DND-41 (cell line): ENCODE measurements at places on chromosomes 16 and 17.

DNA sequence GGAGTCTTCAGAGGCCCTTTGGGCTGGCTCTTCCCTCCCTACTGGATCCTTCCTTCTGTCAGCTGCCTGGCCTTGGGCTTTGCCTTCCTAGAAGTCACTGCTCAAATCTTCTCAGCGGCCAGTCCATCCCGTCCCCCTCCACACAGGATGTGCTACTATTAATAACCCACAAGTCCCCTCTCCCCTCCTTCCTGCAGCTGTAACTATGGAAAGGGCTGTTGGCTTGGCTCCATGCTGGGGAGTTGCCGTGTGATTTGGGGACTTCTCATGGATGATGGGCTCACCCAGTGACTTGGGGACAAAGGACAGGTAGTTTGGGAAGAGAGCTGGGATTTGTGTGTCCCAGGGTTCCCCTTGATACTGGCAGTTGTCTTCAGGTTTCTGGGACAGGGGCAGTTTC lies 19.4 kb downstream of the TMEM94 start:
- no peaks in the 10 kb centered on the region for H3K27me3 ChIP-seq
- H3K36me3 ChIP-seq = peaks cover 58% of the 10 kb centered on the region
- no peak for DNase-seq
- no peak overlapping the region for H3K27ac ChIP-seq

DNA sequence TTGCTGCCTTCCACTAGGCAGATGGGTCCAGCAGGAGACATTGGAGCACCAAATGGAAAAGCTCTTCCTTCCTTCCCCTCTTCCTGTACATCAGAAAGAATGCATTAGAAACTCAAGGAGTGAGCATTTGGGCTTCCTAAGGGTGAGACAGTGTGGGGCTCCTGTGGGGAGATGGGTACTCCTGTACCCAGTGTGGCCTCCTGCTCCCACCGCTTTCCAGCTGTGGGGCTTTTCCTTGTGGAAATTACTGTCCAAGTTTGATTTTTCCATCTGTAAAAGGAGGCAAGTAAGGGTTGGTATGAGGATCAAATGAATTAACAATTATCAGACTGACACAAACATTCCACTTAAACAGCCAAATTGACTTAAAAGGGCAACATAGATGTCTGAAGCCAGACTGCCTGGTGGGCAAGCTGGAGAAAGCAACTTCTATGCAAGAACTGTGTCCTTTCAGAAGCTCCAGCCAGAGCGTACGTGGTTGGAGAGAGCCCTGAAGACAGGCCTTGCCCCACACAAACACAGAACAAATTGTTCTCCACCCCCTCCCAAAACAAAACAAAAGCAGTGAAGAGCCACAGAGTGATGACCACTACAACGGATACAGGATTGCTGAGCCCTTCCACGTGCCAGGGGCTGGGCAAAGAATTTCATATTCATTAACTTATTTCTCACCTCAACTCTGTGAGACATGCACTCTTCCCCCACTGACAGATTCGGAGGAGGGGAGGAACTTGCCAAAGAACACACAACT lies 23.1 kb upstream of the ALDH3A1 start:
- H3K4me3 ChIP-seq = no peak overlapping the region
- H3K27me3 ChIP-seq = peaks cover 16% of the 10 kb centered on the region
- no peaks in the 10 kb centered on the region for H3K4me1 ChIP-seq
- DNase-seq = no peak

DNA sequence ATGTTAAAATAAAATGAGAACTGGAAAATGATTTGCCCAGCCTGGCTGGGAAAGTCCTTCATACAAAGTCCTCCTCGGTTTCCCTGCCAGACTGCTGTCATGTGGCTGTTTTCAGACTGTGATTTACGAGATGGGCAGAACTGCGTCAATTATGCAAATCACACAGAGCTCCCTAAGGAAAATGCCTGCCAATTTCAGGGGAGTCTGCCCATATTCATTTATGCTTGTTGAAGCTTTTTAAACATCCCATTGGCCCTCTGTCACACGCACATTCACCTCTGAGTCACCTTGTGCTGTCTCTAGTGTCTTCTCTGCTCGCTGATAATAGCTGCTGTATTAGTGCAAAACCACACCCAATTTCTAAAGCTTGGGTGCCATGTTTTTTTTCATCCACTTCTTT lies 81.7 kb upstream of the FAM20A start:
- H3K36me3 ChIP-seq = no peaks in the 10 kb centered on the region
- H3K27ac ChIP-seq = no peak overlapping the region
- H3K4me3 ChIP-seq = no peak overlapping the region
- peaks cover 3% of the 10 kb centered on the region for H3K27me3 ChIP-seq
- H3K4me1 ChIP-seq = no peaks in the 10 kb centered on the region

GRCh38 chr16:67804853-67805542 lies 1.4 kb downstream of the RANBP10 start:
- DNase-seq = no peak
- H3K27ac ChIP-seq = peak overlapping the region; percentile 74; the same call in 1 of the 2 replicates
- peaks cover 36% of the 10 kb centered on the region for H3K4me1 ChIP-seq
- H3K36me3 ChIP-seq = peaks cover 44% of the 10 kb centered on the region

- H3K27me3 ChIP-seq = no peaks in the 10 kb centered on the region
- H3K27ac ChIP-seq = no peak overlapping the region
- no peak overlapping the region for H3K4me3 ChIP-seq
- H3K36me3 ChIP-seq = no peaks in the 10 kb centered on the region
- no peaks in the 10 kb centered on the region for H3K4me1 ChIP-seq
- DNase-seq = no peak
Measured at GRCh38 chr16:48949636-48950035, 332.0 kb downstream of the CBLN1 start.

- no peaks in the 10 kb centered on the region for H3K4me1 ChIP-seq
- H3K4me3 ChIP-seq = no peak overlapping the region
- peaks cover 5% of the 10 kb centered on the region; the same call in 1 of the 2 replicates for H3K36me3 ChIP-seq
- no peak for DNase-seq
- peak overlapping the region; percentile 0; the same call in 1 of the 2 replicates for H3K27ac ChIP-seq
Measured at GRCh38 chr17:80679816-80680215, 135.2 kb downstream of the RPTOR start.

GRCh38 chr17:33492731-33493265 lies 199.7 kb upstream of the ASIC2 start:
- H3K4me1 ChIP-seq = no peaks in the 10 kb centered on the region
- DNase-seq = no peak
- no peak overlapping the region for H3K4me3 ChIP-seq
- H3K36me3 ChIP-seq = no peaks in the 10 kb centered on the region
- H3K27me3 ChIP-seq = peaks cover 4% of the 10 kb centered on the region

- peaks cover 15% of the 10 kb centered on the region for H3K4me1 ChIP-seq
- peaks cover 92% of the 10 kb centered on the region for H3K36me3 ChIP-seq
- H3K27me3 ChIP-seq = no peaks in the 10 kb centered on the region
- no peak overlapping the region for H3K27ac ChIP-seq
Measured at GRCh38 chr16:69321080-69321479, 9.3 kb downstream of the PDF start.

- H3K27ac ChIP-seq = peak overlapping the region; percentile 56
- H3K4me1 ChIP-seq = peaks cover 14% of the 10 kb centered on the region
- peak; percentile 56 for DNase-seq
- H3K4me3 ChIP-seq = peak overlapping the region; percentile 69
- no peaks in the 10 kb centered on the region for H3K36me3 ChIP-seq
- no peaks in the 10 kb centered on the region for H3K27me3 ChIP-seq
Measured at GRCh38 chr16:8675183-8676159, 1.1 kb downstream of the ABAT start.

- H3K4me1 ChIP-seq = peaks cover 6% of the 10 kb centered on the region; the same call in 1 of the 2 replicates
- H3K27me3 ChIP-seq = no peaks in the 10 kb centered on the region
- DNase-seq = no peak
- H3K27ac ChIP-seq = no peak overlapping the region
Measured at GRCh38 chr17:77354670-77355455, 214.1 kb downstream of the SEC14L1 start.

DNA sequence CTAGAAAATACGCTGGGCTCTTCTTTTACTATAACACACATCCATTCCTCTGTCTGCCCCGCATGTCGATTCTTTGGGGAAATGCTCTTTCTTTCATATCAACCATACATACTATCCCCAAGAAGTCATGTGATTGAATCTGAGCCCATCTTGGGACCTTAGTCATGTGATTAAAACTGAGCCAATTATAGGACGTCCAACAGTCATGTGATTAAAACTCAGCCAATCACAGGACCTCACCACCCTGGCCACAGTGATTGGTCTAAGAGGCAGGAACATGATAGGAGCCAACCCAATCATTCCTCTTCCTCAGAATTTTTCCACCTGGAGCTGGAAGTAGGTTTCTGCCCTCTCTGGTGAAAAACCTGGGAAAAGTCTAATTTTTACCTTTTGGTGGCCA lies 78.8 kb downstream of the TMEM114 start:
- H3K4me3 ChIP-seq = no peak overlapping the region
- no peak for DNase-seq
- no peak overlapping the region for H3K27ac ChIP-seq
- no peaks in the 10 kb centered on the region for H3K27me3 ChIP-seq
- H3K36me3 ChIP-seq = no peaks in the 10 kb centered on the region

DNA sequence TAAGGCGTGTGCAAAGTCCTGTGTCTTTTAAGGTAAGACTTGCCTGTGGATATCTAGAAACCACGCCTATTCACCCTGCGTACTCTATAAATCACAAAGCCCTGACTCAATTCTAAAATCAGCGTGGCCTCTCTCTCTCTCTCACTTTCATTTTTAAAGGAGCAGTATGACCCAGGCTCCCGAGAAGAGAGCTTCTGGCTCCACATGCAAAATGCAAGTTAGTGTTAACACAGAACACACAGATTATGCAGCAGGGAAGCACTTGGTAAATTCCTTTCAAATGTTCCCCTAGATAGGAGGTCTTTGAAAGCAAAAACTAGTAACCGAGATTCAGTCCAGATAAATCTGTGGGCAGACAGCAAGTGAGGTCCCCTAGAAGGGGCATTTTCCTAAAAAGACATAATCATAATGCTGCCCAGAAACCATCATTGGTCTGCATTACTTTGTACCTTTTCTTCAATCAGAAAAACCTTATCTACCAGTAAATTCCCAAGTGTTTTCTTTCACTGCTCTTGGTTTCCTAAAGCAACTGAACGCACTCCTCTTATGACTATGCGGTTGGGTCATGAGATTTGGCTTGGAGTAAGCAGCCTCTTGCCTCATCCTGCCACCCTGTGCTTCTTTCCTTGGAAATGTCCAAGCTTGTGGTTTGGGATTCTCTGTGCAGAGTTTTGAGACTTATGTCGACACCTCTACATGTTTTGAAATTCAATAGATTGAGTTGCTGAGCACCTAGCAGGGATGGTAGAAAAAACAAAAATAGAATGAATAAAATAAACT lies 31.7 kb upstream of the KCNJ2 start:
- DNase-seq = no peak
- no peaks in the 10 kb centered on the region for H3K27me3 ChIP-seq
- no peaks in the 10 kb centered on the region for H3K4me1 ChIP-seq
- no peak overlapping the region for H3K4me3 ChIP-seq
- H3K36me3 ChIP-seq = no peaks in the 10 kb centered on the region

GRCh38 chr16:81612351-81613163 lies 166.5 kb upstream of the PLCG2 start:
- DNase-seq = no peak
- H3K4me1 ChIP-seq = peaks cover 5% of the 10 kb centered on the region; the same call in 1 of the 2 replicates
- H3K27me3 ChIP-seq = no peaks in the 10 kb centered on the region
- no peak overlapping the region for H3K27ac ChIP-seq
- H3K36me3 ChIP-seq = peaks cover 90% of the 10 kb centered on the region
- no peak overlapping the region for H3K4me3 ChIP-seq

DNA sequence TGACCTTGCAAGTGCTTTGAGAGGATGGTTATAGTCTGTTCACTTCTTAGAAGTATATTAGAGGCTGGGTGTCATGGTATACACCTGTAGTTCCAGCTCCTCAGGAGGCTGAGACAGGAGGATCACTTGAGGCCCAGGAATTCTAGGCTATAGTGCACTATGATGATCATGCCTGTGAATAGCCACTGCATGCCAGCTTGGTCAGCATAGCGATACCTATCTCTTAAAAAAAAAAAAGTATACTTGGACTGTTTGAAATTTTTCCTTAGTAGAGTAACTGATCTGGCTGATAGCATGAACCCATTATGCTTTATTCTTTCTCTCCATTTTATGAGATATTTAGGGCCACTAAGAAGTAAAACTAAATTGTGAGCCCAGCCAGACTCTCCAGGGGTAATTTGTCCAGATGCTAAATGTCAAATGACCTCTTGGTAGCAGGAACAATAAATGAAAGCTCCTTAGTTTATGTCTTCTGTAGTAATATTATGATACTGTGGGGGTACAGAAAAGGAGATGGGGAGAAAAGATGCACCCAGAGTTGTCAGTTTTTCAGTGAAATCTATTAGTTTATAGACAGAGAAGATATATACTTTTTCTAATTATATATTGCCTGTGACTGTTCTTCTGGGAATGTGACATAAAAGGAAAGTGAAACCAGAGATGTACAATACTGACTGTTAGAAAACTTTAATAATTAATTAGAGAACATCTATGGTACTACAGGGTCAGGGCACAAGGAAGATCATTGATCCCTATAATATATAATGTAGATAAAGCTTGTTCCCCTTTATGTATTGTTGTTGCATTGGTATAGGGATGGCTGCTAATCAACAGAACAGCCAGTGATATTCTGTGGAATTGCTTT lies 335.3 kb upstream of the TBX2 start:
- H3K4me3 ChIP-seq = no peak overlapping the region
- H3K27me3 ChIP-seq = no peaks in the 10 kb centered on the region
- H3K36me3 ChIP-seq = no peaks in the 10 kb centered on the region
- peaks cover 7% of the 10 kb centered on the region; the same call in 1 of the 2 replicates for H3K4me1 ChIP-seq
- H3K27ac ChIP-seq = no peak overlapping the region
- DNase-seq = no peak
